ENCODE measurements at places on chromosomes 3 and 15.
A peak's percentile ranks its signal among the peaks of the same experiment; 100 is the strongest.

DNA sequence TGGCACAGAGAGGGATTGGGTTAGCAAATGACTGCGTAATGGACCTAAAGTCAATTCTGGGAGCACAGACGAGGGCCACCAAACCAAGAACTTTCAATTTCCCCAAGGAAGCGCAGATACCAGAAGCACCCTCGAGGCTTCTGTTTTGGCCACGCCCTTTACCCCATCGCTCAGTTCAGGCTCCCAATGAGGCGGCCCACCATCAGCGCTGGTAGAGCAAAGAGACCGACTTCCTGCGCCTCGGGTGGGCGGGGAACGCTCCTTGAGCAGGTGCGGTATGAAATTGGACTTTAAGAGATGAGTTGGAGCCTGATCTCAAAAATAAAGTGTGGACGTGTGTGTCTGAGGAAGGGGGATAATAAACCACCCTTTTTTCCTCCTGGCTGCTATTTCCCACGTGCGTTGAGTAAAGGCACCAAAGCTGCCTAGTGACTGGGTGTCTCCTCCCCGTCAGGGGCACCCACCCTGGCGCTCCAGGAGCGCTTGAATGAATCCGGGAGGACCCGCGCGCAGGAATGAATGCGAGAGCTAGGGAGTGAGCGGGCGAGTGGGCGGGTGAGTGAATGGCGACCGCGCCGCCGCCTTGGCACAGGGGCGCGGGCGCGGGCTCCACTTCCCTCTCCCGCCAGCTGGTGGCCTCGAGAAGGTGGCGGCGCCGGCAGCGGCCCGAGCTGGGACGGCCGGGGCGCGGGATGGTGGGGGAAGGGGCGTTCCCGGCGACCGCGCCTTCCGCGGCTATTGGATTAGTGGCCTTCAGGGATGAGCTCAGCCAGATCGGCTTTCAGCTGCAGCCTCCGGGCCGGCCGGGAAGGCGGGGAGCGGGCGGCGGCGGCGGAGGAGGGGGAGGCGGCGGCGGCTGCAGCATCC, at the start of gene SPSB4:
Gene SPSB4, plus strand, starts transcription at position 772 of the 867 bp plus-strand sequence. CDS start 14,758 bp downstream, outside the sequence.
- peak; percentile 97 for DNase-seq

DNA sequence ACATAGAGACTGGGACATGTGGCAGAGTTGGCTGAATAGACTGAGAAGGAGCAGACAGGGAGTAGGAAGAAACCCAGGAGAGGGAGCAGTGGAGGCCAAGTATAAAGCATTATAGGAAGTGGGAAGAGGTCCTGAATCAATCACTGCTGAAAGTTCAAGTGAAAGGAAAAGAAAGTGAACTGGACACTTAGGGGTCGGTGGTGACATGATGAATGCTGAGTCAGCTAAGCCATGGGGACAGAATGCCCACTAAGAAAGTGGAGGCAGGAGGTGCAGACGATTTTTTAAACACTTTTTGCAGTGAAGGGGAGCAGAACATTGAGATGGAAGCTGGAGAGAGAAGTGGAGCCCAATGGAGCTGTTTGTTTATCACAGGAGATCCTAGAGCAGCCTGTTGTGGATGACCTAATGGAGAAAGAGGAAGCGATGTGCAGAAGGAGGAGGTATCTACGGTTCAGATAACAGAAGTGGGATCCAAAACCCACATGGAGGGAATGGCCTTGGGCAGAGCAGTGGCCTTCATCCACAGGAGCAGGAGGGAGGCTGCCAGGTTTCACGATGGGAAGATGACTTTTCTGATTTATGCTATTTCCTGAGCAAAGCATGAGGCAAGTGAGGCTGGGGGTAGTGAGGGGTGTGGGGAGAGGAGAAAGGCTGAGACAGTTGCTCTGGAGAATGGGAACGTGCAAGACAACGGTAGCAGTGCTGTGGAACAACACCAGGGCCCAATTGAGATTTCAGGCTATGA, 208.2 kb downstream of the RPLP1 start:
- no peak for DNase-seq

DNA sequence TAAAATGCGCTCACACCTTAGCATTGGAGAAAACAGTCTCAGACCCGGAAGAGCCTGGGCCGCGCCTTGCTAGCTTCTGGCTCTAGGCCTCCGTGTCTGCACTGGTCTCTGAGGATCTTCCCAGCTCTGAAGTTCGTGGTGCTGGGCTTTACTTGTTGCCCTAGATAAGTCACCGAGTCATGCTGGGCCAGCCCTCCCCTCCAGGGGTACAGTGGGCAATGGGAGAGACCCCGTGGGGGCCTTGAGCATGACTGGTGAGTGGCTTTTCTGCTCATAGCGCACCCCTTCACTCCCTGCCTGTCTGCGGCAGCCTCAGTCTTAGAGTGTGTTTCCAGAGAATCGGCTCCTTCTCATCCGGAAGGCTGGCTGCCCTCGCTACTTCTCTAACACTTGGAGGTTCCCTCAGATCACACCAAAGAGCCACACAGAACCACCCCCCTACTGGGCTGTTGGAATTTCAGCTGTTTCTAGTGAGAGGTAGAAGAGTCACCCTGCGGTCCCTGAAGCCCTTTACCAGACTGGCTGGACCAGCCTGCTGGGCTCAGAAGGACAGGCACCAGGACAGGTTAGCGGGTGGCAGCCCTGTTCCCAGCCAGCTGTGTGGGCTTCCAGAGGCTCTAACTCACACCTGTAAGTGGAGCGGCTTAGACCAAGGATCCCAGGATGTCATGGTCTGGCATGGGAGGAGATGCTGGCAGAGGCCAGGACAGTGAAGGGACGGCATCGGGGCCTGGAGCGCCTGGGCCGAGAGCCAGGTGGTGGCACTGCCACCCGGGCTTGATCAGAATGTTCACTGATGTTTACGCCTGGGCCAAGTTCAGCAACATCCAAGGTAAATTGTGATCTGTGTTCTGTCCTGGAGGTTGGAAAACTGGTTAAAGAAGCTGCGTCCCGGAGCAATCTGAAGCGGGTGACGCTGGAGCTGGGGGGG, 17.9 kb downstream of the ALDH1A3 start:
- DNase-seq, result no peak

DNA sequence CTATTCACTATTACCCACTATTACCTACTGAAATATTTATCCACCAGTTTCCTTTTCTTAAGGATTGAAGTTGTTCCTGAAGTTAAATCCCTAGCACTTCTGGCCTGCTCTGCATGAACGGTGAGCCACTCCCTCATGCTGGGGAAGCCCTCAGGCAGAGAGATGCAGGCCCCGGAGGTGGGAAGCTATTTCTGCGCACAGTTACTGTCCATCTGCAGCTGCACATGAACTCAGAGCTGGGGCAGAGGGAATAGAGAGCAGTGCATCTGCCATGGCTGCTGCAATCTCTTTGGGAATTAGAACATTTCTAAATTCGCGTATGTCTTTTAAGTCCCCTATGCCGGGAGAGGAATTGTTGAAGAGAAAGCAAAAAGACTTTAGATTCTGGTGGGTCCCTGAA, 6.3 kb upstream of the GALNT15 start:
- DNase-seq, result no peak

DNA sequence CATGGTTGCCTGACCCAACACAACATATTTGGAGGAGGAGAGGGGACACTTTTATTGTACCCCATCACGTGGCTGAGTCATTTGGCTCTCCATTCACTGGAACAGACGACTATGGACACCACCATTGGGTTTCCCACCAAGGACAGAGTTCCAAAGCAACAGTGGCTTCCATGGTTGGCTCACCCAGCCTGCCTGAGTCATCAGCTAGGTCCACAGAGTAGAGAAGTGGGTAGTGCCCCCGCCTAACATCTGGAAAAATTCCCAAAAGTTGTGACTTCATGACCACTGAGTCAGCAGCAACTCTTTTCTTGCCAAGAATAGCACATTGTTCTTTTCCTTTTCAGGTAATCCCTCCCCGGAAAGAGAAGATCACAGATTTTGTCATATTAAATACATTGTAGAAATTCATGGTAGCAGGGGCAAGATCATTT, 3.0 kb upstream of the PPP1R2 start:
- no peak for DNase-seq

All from mesendoderm (in vitro differentiated cells).